ENCODE measurements at places on chromosomes 1 and 21.
A peak's percentile ranks its signal among the peaks of the same experiment; 100 is the strongest.

DNA sequence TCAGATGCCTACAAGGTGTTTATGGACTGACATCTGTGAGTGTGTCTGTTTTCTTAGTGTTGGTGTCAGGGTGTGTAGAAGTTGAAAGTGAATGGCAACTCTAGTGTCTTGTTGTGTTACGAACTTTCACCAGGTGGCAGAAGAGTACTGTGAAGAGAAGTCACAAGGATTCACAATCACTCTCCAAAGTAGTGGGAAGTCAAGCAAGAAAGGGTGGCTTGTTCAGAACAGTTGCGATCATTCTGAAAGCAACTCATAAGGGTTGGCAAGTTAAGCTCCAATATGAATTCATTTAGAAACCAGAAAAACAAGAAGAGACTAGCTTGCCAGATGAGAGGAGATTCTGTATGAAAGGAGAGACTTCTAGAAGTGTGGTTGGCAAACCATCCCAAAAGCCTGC is 86.1 kb downstream of the FASLG start:
- DNase-seq: peak; percentile 62

DNA sequence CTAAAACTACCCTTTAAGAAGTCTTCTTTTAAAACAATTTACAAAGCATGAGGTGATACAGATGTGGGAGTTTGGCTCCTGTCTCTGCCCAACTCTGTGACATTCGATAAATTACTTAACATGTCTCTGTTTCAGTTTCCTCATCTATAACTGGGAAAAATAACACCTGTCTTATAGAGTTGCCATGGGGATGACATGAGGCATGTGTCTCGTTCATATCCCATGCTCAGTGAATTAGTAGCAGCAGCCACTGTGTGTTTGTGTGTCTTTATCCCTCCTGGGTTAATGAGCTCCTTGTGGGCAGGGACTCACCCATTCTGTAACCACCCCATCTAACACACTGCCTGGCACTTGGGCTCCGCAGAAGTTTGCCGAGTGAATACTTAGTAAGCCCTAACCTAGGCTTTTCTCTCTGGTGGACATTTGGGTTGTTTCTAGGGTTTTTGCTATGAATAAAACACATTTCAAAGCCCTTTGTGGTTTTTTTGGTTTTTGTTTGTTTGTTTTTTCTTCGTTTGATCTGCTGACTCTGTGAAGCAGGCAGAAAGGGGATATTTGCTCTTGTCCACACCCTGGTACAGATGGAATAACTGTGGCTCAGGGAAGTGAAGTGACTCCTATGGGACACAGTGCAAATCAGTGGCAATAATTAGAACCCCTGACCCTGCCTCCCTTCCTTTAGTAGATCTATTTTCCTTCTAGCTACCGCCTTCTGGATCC is 797 bp upstream of the KCNJ9 start:
- no peak for DNase-seq

DNA sequence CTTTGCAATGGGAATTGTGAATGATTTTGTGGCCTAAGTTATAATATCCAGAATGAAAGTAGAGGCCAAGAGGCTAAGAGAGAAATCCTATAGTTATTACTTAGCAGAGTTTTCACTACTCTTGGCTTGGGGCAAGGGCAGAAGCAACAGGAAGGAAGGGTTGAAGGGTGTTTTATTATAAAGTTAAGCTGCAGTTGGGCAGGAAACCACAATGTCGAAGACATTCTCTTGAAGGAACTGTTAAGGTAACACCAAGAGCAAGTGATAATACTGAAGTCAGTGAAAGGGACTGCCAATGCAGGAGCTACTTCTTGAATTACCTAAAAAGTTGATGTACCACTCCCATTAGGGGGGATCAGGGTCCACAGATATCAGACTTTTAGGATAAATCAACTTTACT is 8.3 kb downstream of the XCL2 start:
- no peak for DNase-seq

DNA sequence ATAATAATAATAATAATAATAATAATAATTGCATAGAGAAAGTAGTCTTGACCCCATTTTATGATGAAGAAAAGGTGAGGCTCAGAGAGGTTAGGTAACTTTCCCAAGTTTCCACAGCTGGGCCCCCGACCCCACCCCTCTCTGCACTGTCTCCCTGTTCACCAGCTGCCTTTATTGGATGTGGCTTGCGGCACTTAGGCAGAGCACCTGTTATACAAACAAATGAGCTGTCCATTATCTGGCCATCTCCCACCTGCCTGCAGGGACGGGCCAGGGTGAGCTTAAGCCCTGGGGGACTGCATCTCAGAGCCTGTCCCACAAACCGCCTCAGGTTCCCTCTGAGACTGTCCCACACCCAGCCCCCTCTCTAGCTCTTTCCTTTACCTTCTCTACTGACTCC is 10.1 kb upstream of the EFNA1 start:
- no peak for DNase-seq

GRCh38 chr1:40391688-40392145 is 18.2 kb downstream of the SMAP2 start:
- peak; percentile 30 for DNase-seq
